ENCODE measurements at places on chromosomes 5 and 9.

GRCh38 chr9:125821078-125821477 is 73.9 kb downstream of the PBX3 start:
- DNase-seq: no peak

- no peak for DNase-seq
Observed at GRCh38 chr5:177378884-177379883, 5.0 kb upstream of the SLC34A1 start.

GRCh38 chr5:139982975-139983240 is 60.2 kb downstream of the NRG2 start:
- DNase-seq: no peak

GRCh38 chr9:76561900-76562299 is 102.9 kb downstream of the GCNT1 start:
- DNase-seq: no peak

DNA sequence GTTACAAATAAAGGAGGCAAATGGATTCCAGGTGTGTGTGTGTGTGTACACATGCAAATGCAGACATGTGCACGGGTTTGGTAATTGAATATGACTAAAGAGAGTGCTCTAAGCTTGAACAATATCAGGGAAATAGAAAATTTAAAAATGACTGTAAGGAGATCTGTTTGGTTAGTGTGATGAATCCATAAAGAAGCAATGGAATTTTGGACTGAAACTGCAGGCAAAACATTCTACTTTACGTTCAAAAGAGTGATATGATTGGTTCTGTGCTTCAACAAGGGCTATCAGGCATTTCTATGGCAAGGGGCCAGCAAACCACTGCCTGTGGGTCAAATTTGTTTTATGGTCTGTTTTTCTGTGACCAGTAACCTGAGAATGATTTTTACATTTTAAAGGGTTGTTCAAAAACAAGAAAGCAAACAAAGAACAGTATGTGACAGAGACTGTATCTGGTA is 332.8 kb upstream of the KLF9 start:
- no peak for DNase-seq

- peak; percentile 68 for DNase-seq
Observed at GRCh38 chr9:89483592-89484474, 14.1 kb downstream of the SEMA4D start.

GRCh38 chr5:158812408-158812807 is 287.3 kb downstream of the EBF1 start:
- DNase-seq: no peak

GRCh38 chr5:75610201-75610600 is 1.1 kb upstream of the ANKDD1B start:
- DNase-seq: no peak

DNA sequence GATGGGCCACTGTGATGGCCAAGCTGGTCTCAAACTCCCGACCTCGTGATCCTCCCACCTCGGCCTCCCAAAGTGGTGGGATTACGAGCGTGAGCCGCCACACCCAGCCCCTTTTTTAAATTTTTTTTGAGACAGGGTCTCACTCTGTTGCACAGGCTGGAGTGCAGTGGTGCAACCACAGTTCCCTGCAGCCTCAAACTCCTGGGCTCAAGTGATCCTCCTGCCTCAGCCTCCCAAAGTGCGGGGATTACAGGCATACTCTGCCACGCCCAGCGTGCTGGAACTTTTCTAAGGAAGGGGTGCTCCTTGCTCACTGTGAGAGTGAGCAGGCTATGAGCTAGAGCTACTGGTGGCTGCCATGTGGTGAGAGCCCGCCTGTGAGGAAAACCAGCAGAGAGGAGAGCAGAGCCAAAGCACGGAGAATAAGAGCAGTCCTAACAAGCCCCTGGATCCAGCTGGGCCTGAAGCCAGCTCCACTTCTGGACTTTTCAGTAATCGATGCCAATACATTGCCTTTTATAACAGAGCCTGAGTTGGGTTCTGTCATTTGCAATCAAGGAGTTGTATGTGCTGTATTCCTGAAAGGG is 75.5 kb upstream of the UNC5A start:
- no peak for DNase-seq

DNA sequence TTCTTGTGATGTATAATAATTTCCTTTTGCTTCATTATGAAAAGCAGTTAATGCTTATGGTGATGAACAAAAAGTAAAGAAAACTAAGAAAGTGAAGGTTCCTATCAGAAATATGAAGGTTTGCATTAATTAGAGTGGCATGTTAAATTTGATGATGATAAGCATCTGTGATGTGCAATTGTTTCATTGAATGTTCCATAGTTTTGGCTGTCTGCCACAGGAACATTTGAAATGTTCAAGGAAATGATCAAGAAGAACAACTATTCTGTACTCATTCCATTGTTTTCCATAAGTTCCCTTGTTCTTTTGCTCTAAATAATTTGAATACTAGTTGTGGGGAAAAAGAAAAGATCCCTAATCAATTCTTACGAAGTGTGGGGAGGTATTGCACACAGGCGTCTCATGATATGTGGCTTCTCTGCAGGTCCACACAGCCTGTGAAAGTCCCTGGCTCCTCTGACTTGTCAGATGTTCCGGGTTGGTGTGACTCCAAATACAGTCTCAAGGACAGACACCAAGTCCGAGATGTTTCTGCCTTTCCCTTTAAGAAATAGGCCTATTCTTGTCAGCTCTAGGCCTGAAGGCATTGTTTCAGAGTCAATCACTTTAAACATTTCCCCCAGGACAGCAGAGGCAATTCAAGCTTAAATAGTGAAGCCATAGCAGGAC is 152.6 kb upstream of the MAST4 start:
- DNase-seq: no peak

GRCh38 chr5:107565791-107566767 is 104.7 kb downstream of the EFNA5 start:
- DNase-seq: no peak

DNA sequence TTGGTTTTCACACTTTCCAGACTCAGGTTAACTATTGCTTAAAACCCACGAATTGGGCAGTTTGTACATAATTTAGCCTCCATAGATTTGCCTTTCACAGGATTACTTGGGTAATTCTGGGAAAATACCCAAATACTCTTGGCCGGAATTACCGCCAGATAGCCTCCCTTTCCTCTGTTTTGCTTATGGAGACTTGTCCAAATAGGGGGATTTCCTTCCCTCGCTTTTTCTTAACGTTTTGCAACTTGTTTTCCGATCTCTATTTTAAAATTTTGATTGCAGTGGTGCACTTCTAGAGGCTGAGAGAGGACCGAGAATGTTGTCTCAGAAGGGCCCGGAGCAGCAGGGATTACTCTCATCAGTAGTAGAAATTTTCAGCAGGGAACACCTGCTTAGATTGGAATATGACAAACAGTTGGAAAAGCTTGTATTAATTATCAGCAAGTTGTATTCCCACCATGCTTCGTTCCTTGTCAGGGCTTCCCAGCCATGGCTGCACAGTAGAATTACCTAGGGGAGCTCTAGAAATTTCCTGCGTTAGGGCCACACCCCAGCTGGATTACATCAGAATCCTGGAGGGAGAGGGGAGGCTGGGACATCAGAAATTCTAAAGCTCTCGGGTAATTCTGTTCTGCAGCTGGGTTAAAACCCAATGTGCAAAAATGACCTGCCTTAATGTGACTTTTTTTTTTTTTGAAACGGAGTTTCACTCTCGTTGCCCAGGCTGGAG is 329.1 kb downstream of the SH3GL2 start:
- DNase-seq: no peak

DNA sequence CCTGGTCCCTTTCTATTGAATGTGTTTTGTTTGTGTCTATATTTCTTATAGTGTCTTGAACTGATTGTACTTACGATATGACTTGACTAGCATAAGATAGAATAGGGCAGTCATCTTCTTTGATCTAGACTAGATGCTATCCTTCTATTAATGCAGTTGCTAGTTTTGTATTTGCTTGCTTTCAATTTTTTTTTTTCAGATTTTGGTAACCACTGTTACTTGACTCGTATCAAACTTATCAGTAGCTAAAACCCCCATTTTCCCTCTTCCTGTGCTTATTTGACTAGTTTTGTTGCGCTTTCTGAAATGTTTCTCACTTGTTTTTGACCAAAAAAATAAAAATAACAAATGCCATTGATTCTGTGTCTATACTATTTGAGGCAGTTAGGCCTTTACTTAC is 69.0 kb upstream of the CDKN2B start:
- no peak for DNase-seq

GRCh38 chr5:174344335-174344734 is 298.8 kb downstream of the NSG2 start:
- DNase-seq: no peak

DNA sequence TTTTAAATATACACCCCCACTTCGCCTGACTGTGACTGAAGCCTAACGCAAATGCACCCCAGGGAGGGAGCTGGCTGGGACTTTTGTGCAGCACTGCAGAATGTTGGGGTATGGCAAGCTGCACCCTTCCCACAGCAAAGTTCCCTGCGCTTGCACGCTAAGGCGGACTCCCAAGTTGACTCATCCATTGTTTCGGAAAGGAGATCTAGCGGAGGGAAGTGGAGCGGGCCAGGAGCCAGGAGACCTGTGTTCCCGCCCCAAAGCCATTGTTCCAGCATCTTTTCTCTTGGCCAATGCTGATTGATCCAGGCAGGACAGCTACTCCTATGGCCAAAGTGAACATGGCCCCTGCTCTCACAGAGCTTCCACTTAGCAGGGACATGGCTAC is 202.9 kb downstream of the AOPEP start:
- no peak for DNase-seq

GRCh38 chr5:130541617-130542221 is 623.3 kb downstream of the HINT1 start:
- DNase-seq: no peak

DNA sequence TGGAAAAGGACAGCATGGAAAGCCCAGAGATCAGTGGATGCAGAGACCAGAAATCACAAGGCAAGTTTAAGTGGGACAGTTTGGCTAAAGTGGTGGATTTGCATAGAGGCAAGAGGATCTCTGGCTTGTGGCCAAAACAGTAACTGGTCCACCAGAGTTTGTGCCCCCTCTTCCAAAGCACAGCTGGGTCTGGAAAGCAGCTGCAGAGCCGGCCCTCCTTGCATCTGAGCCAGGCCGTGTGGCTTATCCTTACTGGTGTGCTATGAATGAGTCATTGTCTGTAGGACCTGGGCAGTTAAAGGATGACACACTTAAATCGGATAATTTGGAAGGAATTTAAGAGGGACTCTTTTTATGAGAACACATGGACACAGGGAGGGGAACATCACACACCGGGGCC is 146.6 kb downstream of the PIP5K1B start:
- no peak for DNase-seq

DNA sequence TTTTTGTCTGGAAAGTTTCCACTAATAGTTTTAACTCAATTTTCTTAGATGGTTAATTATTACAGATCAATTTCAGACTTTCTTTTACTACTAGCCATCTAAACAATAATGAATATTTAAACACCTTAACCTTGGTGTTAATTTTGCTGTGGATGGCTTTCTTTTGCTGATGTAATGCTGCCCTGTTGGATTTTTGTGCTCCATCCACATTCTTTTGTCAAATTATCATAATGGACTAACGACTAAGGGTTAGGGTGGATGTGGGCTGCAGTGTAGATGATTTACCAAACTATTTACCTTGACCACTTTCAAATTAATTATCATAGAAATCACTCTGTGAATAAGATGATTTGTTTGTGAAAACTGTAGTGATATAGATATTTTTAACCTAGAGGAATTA is 15.6 kb upstream of the TMEM38B start:
- no peak for DNase-seq

DNA sequence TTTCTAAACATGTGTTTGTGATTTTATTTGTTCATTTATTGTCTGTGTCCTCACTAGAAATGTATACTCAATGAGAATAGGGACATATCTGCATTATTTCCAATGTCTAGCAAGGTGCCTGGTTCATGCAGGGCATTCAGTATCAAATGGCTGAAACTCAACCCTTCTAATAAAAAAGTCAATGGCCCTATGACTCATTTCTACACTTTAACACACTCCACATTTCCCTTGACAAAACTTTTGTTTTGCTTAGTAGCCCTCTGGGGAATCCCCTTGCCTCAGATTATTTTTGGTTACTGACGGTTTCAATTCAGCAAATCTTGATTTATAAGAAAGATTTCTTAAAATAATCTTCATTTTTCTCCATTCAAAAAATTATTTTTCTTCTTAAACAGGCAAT is 206.0 kb upstream of the DMRTA1 start:
- DNase-seq: no peak

- DNase-seq: no peak
Observed at GRCh38 chr9:127368852-127369402, 28.0 kb upstream of the SLC2A8 start.

GRCh38 chr9:135302329-135303279 is 177.0 kb upstream of the PPP1R26 start:
- no peak for DNase-seq

- DNase-seq: no peak
Observed at GRCh38 chr5:111931655-111932054, 174.7 kb upstream of the NREP start.

DNA sequence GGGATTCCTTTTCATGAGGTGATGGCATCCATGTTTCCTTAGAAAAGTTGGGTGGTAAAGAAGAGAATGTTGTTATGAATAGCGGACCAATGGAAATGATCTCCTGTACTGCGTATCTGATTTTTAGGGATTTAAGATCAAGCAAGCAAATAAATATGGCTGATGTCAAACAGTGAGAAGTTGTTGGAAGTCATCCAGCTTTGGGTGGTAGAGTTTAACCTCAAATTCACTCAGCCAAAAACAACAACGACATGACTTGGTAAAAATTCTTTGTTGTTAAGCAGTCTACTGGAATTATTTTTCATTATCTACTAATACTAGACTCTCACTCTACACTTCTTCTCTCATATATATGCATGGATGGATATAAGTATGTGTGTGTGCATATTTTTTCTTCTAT is 426.5 kb downstream of the CTNND2 start:
- no peak for DNase-seq

DNA sequence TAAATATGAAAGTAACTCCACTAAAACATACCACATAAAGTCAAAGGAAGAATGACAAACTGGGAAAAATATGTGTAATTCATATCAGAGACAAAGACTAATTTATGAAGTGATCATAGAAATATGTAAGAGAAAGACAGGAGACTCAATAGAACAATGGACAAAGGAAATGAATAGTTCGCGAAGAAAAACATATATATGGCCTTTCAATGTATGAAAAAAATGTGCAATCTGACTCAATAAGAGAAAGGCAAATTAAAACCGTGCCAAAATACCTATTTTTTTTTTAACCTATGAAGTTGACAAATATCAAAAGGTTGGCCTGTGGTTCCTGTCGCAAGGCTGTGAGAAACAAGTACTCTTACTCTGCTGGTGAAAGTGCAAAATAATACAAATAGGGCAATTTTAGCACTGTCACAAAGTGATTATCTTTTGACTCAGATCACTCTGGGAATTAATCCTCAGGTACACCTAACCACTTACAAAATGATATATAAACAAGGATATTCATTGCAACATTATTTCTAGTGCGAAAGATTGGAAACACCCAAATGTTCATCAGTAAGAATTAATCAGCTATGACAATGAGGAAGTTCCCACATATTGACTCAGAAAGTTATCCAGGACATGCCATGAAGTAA is 3.7 kb downstream of the C9 start:
- no peak for DNase-seq

GRCh38 chr5:7845557-7845956 is 5.4 kb downstream of the CFAP90 start:
- DNase-seq: no peak

- DNase-seq: peak; percentile 2
Observed at GRCh38 chr5:109410389-109411148, 795 bp upstream of the PJA2 start.

All from T-helper 2 cell (primary cell).